ENCODE measurements at places on chromosomes 12 and 14.

- DNase-seq, result peak; percentile 63
These were observed 417.0 kb downstream of the DPF3 start for GRCh38 chr14:72476657-72477499.

- peak; percentile 50 for DNase-seq
These were observed 68.2 kb downstream of the DRAM1 start for GRCh38 chr12:101945369-101946232.

GRCh38 chr14:33307691-33308251 is 369.1 kb downstream of the NPAS3 start:
- peak; percentile 89 for DNase-seq

- DNase-seq, result no peak
These were observed 867 bp downstream of the RHOJ start for GRCh38 chr14:63205044-63205575.

- DNase-seq, result no peak
These were observed 16.5 kb upstream of the FZD10 start for GRCh38 chr12:130145731-130146130.

DNA sequence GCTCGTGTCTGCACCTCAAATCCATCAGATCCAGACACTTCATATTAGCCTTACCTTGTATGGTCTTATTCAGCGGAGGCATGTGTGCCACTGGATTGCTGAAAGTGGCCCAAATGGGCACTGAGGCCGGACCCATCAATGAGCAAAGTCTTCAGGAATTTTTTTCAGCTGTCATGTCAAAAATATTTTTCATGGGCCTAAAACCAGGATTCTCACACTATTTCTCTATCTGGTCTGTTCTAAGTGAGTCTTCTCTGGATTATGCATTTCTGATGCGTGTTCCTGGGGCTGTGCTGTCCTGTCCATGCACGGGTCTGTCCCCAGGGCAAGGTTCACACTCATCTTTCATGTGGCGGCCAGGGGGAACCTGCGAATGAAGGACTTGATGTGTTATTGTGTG is 94.6 kb downstream of the KCNA5 start:
- DNase-seq, result peak; percentile 47

- no peak for DNase-seq
These were observed 83.4 kb downstream of the PDE3A start for GRCh38 chr12:20451761-20452160.

DNA sequence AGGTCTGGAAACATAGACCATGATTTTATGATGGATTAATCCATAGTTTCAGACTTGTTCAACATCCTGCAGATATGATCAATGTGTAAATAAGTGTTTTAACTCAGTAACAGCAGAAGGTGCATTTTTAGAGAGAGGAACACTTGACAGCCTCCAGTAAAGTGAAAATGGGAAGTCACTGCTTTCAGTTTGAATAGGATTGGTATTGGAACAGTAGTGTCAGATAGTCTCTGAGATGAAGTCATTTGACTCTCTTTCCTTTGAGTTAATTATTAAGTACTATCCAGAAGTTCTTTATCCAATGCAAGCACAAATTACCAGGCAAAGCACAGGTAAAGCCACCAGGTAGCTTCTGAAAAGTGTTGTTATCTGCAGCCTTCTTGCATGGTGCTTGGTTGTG is 14.5 kb upstream of the NAV3 start:
- no peak for DNase-seq

- no peak for DNase-seq
These were observed 450 bp upstream of the TDG start for GRCh38 chr12:103965255-103965589.

DNA sequence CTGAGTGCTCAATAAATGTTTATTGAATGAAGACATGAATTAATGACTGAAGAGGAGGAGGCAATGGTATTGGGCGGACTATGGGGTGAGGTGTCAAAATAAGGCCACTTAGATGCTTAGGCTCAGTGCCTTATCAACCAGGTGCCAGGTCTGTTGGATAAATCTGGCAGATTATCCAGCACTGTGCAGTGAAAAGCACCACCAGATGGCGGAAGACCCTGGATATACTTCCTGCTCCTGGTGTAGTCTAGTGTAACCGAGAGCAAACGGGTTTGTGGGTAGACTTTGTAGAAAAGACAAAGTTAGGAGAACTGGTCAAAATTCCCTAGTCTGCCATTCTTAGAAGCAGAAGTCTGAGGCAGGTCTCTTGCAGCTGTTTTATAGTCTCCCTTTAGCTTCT is 306.3 kb downstream of the ATP23 start:
- no peak for DNase-seq

GRCh38 chr14:64826333-64826732 is 53.4 kb downstream of the SPTB start:
- DNase-seq, result no peak

GRCh38 chr12:67698672-67699581 is 50.4 kb downstream of the DYRK2 start:
- peak; percentile 50 for DNase-seq

Data from AG08395 (cell line).